ENCODE measurements at places on chromosomes 11 and 22.
A peak's percentile ranks its signal among the peaks of the same experiment; 100 is the strongest.

DNA sequence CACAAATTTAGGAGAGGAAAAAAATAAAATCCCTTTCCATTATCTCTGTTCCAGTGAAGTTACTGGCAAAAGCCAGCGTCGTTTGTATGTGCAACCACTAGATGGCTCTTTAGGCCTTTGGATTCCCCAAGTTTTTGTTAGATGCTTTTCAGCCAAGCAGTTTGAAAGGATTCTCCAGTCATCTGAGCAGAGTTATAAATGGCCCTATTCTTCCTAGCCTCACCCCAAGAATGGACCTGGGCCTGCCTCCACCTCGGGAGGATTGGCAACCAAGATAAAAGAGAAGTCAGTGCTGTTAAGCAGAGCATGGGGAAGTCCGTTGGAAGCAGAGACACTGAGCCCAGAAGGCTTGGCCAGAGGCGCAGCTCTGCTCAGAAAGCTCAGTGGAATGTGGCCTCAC, 15.4 kb downstream of the FAM181B start:
- DNase-seq: peak; percentile 29

DNA sequence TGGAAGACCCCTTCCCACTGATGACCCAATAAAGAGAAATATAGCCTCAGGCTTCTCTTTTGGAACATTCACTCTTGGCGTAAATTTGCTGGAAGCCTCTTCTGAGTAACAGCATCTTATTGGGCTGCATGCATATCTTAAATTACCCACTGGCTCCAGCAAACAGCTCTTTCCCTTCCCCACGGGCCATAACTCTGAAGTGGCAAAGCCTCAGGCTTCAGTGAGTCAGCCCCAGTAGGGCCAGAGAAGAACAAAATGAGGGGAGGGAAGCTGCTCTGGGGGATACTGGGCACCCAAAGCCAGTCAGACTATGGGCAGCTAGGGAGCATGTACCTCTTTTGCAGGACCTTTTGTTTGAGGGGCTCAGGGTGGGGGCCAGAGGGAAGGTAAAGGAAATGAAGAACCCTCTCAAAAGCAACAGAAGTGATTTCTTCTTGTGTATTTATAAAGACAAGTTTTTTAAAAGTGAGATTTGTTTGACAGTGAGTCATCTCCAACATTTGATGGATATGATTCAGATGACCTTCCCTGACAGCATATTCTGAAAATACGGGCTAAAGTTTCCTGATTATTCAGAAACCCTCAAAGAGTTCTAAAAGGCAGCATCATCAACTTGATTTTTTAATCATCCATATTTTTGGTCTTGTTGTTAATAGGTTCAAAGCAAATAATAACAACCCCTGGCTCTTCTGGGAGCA, 203.4 kb downstream of the KIF18A start:
- DNase-seq: peak; percentile 76

- no peak for DNase-seq
Measured at GRCh38 chr11:9651481-9651880, 12.4 kb upstream of the SWAP70 start.

DNA sequence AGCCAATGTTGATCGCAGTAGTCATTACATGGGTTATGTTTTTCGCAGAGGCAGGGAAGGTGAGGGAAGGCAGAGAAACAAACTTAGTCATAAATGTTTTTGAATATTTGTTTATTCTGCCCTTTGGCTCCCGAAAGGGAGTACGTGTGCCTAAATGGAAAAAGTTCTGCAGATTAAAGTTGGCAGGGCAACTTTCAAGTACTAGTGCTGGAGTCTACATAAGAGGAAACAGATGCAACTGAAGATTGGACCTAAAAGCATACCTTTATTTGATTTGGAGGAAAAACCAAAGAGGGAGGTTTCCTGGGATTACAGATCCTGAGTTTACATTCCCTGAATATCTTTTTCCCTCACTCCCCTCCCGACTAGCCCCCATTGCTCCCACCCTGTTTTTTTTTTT, 5.7 kb downstream of the HSD17B12 start:
- no peak for DNase-seq

DNA sequence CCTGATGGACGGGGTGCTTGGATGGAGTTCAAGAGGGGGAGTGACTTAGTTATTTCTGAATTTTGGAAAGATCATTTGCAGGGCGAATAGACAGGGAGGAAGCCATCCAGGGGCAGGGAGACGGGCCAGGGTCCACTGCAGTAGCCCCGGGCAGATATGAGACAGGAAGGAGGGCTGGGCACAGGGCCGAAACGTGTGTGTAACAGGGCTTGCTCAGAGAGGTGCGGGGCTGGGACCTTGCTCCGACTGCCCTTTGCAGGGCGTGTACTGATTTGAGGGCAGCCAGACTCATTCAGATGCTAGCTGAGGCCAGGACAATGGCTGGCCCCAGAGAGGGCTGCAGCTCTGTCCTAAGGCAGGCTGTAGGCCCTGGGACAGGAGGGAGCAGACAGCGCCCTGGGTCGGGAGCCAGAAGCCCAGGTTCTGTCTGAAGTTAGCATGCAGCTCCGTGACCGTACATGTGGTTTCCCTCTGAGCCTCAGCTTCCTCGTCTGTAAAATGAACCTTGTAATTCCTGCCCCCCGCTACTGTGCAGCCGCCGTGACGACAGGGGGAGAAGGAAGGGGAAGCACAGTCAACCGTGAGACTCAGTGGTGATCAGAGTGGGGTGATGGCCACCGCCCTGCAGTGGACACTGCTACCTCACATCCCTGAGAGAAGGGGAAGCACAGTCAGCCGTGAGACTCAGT, 103.4 kb downstream of the PHF21B start:
- no peak for DNase-seq

- no peak for DNase-seq
Measured at GRCh38 chr11:66918741-66919140, 39.4 kb downstream of the PC start.

Measured in Daoy (cell line).